ENCODE measurements at places on chromosomes 2 and 18.
A peak's percentile ranks its signal among the peaks of the same experiment; 100 is the strongest.

GRCh38 chr2:31234683-31235503 lies 941 bp downstream of the EHD3 start:
- DNase-seq, result no peak

DNA sequence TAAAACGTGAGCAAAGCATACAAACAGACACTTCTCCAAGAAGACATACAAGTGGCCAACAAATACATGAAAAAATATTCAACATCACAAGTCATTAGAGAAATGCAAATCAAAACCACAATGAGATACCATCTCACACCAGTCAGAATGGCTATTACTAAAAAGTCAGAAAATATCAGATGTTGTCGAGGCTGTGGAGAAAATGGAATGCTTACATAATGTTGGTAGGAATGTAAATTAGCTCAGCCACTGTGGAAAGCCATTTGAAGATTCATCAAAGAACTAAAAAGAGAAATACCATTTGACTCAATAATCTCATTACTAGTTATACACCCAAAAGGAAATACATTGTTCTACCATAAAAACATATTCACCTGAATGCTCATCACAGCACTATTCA lies 825.7 kb downstream of the SUCLG1 start:
- no peak for DNase-seq

DNA sequence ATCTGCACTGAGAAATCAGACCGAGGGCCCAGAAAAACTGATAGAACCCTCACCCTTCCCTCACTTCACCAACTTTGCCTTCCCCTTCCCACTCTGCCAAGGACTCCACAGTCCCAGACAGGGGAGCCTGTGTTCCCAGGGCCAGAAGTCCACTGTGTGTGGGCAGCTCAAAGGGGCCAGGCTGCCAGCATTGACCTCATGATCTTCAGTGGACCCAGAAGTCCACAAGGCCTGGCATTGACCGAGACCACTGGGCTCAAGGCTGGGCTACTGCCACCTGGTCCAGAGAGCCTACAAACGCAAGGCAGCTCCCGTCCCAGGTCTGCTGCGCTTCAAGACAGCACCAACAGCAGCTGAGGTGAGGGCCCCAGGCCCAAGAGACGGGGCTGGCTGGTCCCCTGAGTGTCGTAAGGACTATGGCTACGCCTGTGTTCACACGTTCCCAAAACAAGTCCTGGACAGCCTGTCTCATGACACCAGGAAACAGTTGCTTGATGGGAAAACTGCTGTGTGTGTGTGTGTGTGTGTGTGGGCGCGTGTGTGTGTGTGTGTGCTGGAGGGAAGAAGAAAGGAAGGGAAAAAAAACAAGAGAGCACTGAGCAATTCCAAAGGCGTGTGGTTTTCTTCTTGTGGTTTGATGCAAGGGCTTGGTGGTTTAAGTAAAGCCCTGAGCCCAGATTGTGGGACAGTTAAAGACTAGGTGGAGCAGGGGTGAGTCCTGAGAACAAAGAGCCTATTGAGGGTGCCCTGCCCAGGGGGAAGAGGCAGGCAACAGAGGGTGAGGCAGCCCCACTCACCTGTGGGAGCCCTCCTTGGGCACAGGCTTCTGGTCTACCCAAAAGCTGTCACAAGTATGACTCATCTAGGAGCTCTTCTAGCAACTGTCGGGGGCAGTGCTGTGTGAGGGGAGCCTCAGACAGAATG lies 46.6 kb upstream of the ZBTB7C start:
- DNase-seq, result peak; percentile 79

DNA sequence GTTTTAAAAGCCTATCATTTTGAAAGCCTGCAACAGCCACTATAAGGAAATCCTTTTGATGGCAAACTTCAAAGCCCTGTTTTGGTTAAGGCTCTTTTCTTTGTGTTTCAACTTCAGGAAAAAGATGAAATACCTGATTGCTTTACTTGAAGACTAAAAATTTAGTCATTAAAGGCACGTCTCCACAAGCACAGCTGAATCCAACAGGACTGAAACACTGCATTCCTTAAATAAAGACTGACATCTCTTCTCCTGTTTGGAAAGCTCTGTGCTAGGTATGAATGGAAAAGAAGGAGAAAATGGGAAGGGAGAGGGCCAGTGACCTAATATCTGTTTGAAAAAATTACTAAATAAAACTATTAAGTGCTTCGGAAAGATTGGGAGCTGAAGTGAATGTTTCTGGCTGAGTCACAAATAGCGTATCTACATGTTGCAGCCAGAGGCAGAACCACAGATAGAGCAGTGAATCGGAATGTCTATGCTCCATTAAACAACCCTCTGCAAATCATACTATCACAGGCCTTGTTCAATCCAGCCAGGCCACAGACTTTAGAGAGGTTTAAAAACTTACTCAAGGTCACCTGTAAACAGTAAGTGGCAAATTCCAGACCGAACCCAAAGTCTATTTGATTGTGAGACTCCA lies 21.1 kb upstream of the RALBP1 start:
- no peak for DNase-seq

DNA sequence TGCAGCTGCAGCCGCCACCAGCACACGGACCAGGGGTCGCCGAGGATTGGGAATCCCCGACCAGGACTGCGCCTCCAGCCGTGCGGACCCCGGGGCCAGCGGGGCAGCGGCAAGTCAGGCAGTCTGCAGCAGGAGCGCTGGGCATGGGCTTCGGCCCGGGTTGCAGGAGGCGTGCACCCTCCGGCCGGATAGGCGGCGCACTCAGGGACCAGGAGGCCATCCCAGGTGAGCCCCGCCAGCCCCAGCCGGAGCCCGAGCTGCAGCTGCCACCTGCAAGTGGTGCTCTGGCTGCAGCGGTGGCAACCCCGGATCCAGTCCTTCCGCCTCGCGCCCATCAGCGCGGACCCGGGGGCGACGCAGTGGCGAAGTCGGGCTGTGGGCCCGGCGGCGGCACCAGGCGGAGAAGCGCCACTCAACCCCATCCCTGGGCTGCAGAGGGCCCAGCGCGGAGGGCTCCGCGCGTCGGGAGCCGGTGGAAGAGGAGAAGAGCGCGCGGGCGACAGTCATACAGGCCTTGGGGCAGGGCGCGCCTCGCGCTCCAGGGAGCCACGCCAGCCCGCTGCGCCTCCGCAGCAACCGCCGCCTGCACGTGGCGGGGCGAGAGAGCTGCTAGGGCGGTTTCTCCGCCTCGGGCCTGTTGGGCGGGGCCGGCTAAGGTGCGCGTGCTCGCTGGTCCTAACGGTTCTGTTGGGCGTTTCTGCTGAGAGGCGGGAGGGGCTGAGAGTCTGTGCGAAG lies 73.8 kb downstream of the RPIA start:
- no peak for DNase-seq

GRCh38 chr2:123364243-123364896 lies 660.7 kb upstream of the CNTNAP5 start:
- DNase-seq, result no peak
